ENCODE measurements at places on chromosomes 3 and 15. TPM values are rescaled to one million over a fixed set of nuclear protein-coding genes. Genes with fewer than 3 reads are reported as not detected.

The DMXL2 gene
- total RNA-seq = 68.6 TPM

The THSD4 gene
- total RNA-seq = 65.6 TPM

The FBXO22 gene
- total RNA-seq = 44.1 TPM

The COL6A6 gene
- total RNA-seq = 10.6 TPM

The MEX3B gene
- 16.7 TPM for total RNA-seq

The ECE2 gene
- total RNA-seq = not detected

The SNUPN gene
- total RNA-seq = 25.7 TPM

The SLC7A14 gene
- total RNA-seq = 2.9 TPM

The CD200R1 gene
- 3.0 TPM for total RNA-seq

The OXTR gene
- 1.1 TPM for total RNA-seq

Data from metanephros (tissue), 2 donors.